ENCODE measurements at places on chromosomes 3 and 15.

DNA sequence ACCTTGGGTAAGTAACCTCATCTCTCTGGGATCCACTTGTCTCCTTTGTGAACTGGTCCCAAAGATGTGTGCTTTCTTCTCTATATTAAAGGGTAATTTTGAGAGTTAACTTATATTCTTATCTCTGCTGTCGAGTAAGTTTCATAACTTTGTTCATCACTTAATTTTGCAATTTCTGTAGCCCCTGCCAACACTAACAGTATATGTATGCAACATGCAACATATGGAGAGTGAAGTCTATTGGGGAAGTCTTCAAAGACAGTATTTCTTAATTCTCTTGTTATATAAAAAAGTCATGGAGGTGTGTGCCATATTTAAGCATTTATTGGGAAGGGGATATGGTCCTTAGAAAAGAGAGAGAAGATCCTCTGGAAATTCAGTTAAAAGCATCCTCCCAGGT lies 85.9 kb downstream of the LRRC3B start:
- no peak for DNase-seq

DNA sequence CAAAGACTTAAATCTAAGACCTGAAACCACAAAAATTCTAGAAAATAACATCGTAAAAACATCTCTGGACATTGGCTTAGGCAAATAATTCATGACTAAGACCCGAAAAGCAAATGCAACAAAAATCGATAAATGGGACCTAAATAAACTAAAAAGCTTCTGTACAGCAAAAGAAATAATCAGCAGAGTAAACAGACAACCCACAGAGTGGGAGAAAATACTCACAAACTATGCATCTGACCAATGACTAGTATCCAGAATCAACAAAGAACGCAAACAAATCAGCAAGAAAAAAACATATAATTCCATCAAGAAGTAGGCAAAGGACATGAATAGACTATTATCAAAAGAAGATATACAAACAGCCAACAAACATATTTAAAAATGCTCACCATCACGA lies 749.4 kb downstream of the PLOD2 start:
- no peak for DNase-seq

- no peak for DNase-seq
Measured at GRCh38 chr3:178244733-178245709, 291.2 kb upstream of the KCNMB2 start.

GRCh38 chr3:155701882-155702465 lies 42.9 kb downstream of the PLCH1 start:
- DNase-seq = peak; percentile 52

DNA sequence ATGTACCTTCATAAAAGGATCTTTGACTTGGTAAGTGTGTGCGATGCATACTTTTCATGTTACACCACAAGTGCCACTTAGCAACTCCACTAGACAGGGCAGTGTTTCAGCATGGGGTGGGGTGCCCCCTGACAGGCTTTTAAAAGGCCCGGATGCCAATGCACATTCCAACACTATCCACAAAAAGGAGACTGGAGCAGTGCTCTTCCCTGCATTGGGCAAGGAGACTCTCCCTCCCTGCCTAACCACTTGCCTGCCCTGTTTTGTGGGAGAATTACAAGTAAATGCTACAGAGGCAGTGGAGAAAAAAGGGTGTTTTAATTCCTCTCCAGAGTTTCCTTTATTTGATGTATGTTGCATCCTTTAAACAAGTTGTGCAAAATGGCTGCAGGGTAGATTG lies 1.7 kb upstream of the RARB start:
- DNase-seq = peak; percentile 27

GRCh38 chr3:53085476-53085875 lies 39.6 kb upstream of the SFMBT1 start:
- no peak for DNase-seq

- DNase-seq = no peak
Measured at GRCh38 chr3:33936921-33937525, 138.6 kb downstream of the PDCD6IP start.

DNA sequence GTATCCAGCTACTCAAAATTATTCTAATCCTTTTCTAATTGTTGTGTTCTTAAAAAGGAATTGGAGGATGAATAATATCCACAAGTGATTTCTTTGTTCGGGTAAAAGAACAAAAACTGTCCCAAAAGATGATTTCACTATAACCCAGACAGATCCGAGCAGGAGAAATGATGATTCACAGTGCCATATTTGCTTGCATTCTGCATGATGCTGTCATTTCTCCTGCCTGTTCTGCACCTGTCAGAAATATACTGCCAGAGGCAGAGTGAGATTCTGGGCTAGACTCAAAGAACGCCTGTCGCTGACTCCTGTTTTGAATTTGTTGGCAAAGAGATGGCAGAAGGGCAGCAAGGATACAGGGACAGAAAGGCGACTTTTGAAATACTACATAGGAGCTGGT lies 34.7 kb upstream of the SLC24A5 start:
- DNase-seq = no peak

DNA sequence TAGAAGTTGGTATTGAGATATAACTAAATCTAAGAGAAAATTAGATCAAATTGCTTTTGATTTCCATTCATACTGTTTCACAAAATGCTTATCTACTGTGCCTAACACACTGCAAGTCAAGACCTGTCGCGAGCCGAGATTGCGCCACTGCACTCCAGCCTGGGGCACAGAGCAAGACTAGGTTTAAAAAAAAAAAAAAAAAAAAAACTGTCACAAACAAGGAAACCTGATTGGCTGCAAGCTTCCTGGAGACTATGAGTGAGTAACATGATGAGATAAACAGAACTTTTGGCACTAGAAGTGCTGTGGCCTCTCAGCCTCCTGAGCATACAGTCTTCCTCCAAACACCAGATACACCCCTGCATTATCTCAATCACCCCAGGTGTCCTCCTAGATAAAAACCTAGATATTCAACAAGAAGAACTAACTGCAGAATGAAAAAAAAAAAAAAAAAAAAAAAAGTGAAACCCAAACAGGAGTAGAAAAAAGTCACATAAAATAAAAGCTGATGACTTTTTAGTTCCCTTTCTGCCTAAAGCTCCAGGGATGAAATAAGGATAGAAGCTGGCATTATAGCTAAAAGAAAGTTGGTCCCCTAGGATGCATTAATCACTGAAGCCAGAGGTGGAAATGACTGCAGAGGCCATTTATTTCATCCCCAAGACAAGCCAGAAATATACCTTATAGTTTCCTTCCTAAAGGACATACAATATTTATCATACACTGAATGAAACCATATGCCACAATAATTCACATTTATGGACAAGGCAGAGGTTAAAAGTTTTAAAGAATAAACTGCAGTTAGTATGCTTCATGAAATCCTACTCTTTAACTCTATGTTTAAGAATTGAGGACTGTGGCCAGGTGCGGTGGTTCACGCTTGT lies 82.4 kb downstream of the P3H2 start:
- DNase-seq = peak; percentile 34

DNA sequence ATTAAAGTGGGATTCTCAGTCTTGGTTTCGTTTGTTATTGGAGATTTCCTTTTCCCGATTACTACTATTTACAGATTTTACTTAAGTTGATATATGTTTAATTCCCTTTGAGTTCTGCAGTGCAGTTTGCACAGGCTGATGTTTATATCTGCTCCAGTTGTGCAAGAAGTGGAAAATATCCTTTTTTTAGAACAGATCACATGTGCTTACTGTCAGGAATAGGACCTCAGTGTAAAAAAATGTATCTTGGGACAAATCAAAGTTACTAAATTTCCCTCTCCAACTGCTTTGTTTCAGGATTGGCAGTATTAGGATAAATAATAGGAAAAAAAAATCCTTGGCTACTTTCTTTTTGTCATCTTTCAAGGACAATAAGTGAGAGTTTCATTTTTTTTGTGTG lies 6.9 kb downstream of the MITF start:
- DNase-seq = no peak

GRCh38 chr3:72451841-72452240 lies 396.4 kb downstream of the SHQ1 start:
- no peak for DNase-seq

DNA sequence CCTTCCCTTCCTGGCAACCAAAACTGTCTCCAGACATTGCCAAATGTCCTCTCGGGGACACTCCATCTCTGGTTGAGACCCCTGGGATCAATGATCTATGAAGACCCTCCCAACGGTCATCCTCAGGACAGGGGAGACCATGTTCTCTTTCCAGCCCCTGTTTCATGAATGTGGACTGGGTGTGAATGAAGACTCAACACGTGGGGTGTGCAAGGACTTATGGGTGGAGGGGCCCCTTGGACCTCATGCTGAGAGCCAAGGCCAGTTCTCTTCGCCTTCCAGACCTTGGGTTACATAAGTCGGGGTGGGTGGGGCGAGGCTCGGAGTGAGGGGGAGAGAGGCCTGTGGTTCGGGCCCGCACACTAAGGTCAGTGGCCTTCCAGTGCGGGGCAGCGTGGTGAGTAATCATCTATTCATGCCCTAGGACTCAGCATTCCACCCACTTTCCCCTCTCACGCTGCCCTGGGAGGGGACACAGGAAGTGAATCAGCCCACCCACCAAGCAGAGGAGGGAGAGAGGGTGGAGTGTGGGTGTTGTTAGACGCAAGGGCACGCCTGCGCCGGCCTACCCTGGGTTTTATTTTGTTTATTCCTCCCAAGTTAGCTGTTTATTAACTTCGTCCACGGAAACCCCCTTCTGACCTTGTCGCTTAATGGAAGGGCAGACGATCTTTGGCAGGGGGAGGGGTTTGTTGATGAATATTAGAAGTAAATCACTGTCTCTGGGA lies 6.7 kb downstream of the PAQR5 start:
- no peak for DNase-seq

DNA sequence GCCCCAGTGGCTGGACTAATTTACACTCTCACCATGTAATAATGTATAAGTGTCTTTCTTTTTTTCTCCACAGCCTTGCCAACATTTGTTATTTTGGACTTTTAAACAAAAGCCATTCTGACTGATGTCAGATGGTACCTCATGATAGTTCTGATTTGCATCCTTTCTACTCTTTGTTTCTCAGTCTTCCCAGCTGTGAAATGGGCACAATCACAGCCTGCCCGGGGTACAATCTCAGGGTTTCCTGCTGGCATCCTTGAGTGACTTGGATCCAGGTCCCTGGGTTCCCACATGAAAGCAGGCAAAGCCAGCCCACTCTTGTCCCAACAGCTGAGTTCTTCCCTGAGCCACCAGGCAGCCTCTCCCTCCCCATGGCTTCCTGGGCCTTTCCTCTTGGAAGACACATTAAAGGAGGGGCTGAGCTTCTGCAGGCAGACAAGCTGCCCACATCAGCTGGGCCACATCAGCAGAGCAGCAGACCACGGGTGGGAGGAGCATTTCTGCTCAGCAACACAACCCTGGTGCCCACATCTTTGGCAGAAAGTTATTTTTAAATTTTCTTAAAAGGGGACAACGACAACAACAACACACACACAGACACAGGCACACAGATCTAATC lies 82.0 kb downstream of the MYLK start:
- no peak for DNase-seq

GRCh38 chr15:42954291-42954690 lies 33.7 kb upstream of the TTBK2 start:
- no peak for DNase-seq

- peak; percentile 51 for DNase-seq
Measured at GRCh38 chr3:120561251-120562045, 34.7 kb upstream of the NDUFB4 start.

GRCh38 chr3:188102861-188103547 lies 51.0 kb upstream of the LPP start:
- no peak for DNase-seq

- DNase-seq = no peak
Measured at GRCh38 chr3:9970020-9970652, 16.5 kb downstream of the EMC3 start.

GRCh38 chr3:22216601-22217000 lies 465.6 kb upstream of the ZNF385D start:
- no peak for DNase-seq

DNA sequence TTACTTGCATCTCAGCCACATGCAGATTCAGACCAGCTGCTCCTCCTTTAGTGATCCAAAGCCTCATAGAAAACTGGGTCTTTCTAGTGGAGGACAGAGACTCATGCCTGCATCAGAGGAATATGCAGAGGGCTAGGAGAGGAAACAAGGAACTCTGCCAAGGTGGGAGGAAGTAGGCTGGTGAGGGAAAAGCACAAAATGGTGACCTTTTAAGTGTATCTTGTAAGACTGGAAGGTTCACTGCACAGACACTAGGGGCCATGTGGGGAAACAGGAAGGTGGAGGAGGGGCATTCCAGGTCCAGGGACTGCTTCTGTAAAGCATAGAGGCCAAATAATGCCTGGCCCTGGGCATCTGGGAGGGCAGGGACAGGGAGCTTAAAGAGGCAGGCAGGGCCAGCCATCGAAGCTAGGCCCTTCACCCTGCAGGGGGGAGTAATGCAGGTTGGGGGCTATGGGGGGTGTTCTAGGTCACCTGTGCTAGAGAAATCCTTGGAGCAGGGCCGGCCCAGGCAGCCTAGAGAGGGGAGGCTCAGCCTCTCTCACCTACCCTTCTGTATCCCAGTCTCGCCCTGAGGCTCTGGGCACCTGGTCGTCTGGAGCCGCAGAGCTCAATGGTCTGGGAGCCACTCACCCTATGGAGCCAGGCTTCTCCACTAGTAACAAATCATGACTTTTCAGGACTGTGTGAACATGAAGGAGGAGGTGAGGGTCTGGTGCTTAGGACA lies 117.7 kb downstream of the DNAJB8 start:
- DNase-seq = peak; percentile 38

- DNase-seq = peak; percentile 46
Measured at GRCh38 chr3:64444490-64445108, 219.3 kb upstream of the PRICKLE2 start.

GRCh38 chr3:122890077-122890719 lies 95.3 kb downstream of the SLC49A4 start:
- DNase-seq = peak; percentile 76

GRCh38 chr3:130537673-130538304 lies 20.8 kb downstream of the COL6A6 start:
- DNase-seq = no peak

DNA sequence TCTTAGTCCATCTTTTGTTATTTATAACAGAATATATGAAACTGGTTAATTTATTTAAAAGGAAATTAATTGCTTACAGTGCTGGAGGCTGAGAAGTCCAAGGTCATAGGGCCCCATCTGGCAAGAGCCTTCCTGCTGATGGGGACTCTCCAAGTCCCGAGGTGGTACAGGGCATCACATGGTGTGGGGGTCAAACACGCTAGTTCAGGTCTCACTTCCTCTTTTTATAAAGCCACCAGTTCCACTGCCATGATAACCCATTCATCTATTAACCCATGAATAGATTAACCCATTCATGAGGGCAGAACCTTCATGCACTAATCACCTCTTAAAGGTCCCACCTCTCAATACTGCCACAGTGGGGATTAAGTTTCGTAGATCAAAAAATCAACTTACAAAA lies 659.3 kb downstream of the NAALADL2 start:
- no peak for DNase-seq

- no peak for DNase-seq
Measured at GRCh38 chr3:127053979-127054378, 71.1 kb downstream of the PLXNA1 start.

GRCh38 chr15:59364248-59364647 lies 8.4 kb downstream of the MYO1E start:
- no peak for DNase-seq

GRCh38 chr3:161026612-161027510 lies 78.3 kb downstream of the B3GALNT1 start:
- DNase-seq = peak; percentile 23
